SIG-M5 (cell line): ENCODE measurements at places on chromosomes 3 and 15.

DNA sequence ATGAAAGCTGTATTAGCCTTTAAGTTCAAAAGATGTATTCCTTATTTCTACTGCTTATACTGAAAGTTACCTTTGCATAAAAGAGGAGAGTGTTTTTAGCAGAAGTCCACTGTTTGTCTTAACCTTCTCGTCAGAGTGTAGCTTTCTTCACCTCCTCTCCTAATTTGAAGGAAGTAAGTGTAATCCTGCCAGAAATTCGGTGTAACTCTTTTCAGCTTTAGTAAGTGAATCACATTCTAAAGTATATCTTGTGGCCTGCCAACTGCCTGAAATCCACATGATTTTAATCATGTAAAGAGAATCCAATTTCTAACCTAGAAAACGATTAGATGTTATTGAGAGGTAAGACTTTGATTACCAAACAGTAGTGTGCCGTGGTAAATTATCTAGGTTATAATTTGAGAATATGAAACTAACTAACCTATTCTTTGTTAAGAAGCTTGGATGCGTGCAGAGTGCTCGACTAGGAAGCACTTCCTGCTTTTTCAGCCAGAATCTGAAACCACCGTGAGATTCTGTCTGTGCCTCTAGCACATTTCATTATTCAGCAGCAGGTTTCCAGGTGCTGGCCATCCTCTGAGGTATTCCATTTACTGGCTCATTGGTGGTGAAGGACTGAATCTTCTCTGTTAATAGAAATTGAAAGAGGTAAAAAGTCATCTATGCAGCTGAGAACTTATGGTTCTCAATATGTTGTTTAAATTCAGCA is 7.5 kb downstream of the GYG1 start:
- DNase-seq: no peak

DNA sequence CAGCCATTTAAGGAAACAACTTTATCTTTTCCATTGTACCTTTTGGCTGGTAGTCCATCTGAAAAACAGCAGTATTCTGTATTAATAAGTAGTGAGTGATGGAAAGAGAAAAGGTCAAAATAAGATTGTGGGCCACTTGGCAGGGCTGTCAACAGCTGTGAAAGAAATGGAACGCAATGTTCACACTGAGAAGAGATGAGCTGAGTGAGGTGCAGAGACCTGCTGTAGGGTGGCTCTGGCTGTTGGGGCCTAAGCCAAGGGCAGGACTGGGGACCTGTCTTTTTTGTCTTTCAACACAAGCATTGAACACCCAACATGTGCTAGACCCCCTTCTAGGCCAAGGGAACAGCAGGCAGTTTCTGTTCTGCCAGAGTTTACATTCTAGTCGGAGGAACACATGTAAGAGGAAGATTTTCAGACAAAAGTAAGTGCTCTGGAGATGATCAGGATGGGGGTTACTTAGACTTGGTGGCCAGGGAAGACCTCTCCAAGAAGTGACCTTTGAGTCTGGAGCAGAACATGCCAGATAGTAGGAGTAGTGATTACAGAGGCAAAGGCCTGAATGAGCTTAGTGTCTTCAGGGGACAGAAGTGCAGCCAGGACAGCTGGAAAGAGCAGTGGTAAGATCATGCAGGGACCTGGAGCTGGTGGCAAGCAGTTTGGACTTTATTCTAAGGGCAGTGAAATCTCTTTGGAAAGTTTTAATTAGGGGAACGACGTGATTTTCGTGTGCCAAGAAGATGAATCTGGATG is 29.6 kb downstream of the TSEN2 start:
- DNase-seq: no peak

DNA sequence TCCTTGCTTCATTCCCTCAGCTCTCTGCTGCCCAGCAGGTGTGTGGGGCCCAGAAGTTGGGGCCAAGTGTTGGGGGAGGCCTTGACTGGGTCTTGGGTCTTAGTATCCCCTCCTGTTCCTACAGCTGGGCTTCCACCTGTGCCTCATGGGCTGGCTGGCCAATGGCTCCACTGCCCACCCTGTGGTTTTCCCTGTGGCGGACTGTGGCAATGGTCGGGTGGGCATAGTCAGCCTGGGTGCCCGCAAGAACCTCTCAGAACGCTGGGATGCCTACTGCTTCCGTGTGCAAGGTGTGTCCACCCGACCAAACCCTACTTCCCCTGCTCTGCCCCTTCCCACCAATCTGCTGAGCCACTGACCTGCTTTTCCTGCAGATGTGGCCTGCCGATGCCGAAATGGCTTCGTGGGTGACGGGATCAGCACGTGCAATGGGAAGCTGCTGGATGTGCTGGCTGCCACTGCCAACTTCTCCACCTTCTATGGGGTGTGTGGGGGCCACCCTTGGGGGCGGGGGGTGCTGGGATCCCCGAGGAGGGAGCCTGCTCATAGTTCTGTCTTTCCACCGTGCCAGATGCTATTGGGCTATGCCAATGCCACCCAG is 10.9 kb downstream of the NT5DC2 start:
- no peak for DNase-seq

GRCh38 chr3:53159156-53160060 is 1.6 kb upstream of the PRKCD start:
- DNase-seq: no peak

GRCh38 chr3:12632523-12632922 is 31.4 kb downstream of the RAF1 start:
- no peak for DNase-seq

GRCh38 chr3:16273867-16274266 is 8.9 kb downstream of the OXNAD1 start:
- DNase-seq: no peak

DNA sequence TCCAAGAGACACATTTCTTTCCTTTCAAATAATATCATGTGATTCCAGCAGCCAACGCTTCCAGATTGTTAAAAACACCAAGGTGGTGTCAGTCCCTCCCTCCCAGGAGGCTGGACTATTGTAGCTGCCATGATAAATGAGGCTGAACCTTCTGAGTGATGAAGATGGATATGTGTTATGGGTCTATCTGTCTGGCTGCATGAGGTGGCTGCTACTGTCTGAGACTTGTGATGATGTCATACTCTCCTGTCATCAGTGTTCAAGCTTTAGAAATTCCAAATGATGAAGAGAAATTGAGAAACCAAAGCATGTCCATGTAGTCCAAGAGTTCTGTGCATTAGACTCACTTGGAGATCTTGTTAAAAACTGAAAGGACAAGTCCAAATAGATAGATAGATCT is 683.0 kb downstream of the NTRK3 start:
- no peak for DNase-seq

DNA sequence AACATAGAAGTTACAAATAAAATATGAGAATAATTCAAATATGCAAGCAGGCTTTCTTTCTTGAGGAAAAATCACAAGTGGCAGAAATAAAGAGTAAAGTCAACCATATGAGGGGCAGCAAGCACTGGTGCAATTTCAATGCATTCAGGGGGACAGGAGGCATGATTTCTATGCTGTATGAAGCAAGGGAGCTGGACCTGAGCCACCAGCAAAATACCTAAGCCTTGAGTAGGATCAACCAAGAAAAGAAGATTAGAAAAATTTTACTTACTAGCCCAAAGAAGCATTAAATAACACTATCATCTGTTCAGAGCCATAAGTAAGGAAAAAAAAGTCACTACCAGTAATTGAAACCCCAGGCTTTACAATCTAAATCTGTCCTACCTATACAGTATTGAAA is 6.3 kb downstream of the ADGRG7 start:
- no peak for DNase-seq

DNA sequence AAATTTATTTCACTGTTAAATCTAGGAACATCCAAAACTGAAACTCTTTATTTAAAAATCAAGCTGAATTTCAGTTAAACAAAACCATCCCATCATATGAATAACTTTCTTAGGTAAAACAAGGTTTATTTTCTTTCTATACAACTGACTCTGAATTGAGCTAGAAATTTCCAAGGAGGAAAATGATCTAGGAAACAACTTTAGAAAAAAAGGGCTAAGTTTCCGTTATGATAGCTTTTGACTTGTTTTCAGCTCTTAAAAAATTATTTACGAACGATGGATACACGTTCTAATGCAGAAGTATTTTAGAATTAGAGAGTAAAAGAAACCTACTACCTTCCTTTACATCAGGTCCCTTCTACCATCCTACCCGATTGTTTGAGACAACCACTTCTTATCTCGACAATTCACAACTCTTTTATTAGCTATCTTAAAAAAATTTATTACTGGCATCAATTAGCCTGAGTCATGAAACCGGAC is 1.8 kb upstream of the IGF1R start:
- no peak for DNase-seq

DNA sequence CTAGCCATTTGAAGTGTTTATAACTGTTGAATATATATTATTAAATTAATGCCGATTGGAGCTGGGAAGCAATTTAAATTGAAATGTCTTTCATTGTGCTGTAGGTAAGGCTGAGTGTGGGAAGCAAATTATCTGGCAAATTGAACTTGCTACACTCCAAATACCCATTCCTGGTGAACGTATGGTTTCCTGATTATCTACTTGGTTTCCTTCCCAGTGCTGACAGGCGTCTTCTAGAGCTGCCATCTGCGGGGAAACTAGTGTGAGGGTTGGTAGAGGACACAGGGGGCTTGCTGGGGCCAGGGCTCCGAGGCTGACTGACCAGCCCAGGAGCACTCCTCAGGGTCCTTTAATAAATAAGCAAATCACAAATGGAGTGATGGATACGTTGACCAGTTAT is 581.4 kb upstream of the LMCD1 start:
- DNase-seq: no peak

DNA sequence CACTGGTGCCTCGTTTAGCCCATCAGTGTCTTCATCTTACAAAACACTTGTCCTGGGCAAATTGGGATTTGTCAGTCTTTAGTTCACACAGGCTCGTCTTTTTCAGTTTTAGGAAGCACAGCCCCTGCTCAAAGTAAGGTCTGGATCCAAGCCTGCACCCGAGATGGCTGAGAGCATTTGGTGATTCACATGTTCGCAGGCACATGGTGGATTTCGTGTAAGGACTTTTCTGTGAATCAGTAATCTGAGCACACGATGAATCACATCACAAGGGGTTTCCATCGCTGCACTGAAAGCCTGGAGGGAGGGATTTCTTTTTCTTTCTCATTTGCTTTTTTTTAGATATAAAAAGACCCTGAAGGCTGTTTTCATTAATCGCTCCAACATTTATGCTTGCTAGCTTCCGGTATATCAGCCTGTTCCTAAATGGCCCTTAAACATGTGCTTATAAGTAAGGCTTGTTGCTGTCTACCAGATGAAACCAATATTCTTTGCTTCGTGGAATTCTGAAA is 435.6 kb upstream of the ATP10A start:
- DNase-seq: no peak

- no peak for DNase-seq
Observed at GRCh38 chr15:78211189-78211921, 23.0 kb downstream of the ACSBG1 start.

DNA sequence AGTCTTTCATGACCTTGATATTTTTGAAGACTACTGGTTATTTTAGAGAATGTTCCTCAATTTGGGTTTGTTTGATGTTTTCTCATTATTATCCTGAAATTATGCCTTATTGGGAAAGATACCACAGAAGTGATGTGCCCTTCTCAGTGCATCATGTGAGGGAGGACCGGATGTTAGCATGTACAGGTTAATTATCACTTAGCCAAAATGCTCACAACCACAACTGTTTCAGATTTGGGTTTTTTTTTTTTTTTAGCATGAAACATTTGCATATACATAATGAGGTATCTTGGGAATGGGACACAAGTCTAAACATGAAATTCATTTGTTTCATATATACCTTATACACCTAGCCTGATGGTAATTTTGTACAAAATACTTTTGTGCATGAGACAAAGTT is 59.8 kb downstream of the PIK3R4 start:
- no peak for DNase-seq

DNA sequence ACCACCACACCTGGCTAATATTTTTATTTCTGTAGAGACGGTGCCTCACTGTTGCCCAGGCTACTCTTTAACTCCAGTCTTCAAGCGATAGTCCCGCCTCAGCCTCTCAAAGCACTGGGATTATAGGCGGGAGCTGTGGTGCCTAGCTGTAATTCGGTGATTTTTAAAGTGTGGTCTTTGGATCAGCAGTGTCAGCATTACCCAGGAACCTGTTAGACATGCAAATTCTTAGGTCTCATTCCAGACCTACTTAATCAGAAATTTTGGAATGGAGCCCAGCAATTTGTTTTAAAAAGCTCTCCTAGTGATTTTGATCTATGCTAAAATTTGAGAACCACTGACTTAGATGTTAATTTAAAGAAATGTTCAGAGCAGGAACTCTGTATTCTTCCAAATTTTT is 51.9 kb downstream of the GOLM2 start:
- no peak for DNase-seq

- no peak for DNase-seq
Observed at GRCh38 chr3:325495-325894, 128.9 kb downstream of the CHL1 start.

GRCh38 chr3:176734146-176734545 is 463.1 kb downstream of the TBL1XR1 start:
- DNase-seq: no peak

- DNase-seq: peak; percentile 8
Observed at GRCh38 chr3:56985878-56986277, 74.6 kb upstream of the SPATA12 start.

DNA sequence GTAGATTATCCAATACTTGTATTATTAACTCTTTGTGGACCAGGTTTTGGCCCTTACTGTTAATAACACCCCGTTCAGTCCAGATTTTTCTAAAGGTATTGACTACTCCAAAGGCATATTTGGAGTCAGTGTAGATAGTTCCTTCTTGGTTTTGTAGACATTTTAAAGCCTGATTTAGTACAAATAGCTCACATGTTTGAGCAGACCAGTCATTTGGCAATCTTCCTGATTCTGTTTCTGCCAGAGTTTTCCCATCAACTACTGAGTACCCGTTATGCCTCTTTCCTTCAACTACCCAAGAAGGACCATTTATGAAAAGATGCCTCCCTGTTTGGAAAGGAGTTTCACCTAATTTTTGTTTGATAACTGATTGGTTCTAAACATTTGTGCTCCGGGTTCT is 82.0 kb downstream of the CHCHD4 start:
- no peak for DNase-seq

DNA sequence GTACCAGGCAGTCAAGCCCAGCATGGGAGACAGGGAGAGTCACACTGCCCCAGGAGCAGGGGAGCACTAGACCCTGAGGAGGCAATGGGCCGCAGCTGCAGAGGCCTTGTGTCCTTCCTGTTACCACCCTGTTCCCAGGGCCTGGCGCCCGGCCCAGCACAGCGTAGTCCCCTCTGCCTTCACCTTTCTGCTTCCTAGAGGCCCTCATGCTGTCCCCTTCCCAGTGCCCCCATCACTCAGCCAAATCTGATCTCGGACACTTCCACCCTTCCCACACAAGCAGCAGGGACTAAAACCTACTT is 6.9 kb upstream of the TBC1D2B start:
- DNase-seq: no peak
